Stimulated activated CD8-positive, alpha-beta memory T cell treated with anti-CD3 and anti-CD28 coated beads, Interleukin-2, amount 100 ng/mL, for 48 hours (primary cell): ENCODE measurements at places on chromosomes 12 and 14.

DNA sequence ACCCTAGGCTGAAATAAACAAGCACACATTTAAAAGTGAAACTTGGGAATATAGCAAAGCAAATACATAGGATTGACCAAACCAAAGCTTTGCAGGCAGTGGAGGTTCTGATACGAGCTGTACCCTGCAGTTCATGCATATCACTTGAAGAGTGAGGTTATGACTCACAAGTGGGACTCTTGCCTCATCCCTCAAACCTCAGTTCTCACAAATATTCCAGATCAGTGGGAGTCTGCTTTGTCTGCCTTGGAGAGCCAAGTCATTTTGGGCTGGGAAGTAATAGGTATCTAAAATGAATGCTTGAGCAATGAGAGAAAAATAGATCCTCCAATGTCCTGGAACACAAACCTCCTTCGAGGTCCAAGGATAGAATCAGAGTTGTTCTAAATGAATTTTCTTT lies 116.4 kb downstream of the LRIG3 start:
- no peak for DNase-seq

DNA sequence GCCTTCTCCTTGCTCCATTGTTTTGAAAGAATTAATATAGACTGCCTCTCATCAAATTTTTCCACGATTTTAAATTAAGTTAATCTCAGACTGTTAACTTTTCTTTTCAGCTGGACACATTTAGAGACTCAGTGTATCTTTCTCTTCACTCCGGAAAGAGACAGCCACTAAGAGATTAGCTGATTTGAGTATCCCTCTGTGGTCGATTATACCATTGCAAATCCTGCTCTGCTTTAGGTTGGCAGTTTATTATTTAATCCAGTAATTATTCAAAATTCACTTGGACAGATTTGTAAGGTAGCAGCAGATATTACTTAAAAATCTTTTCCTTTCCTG lies 588 bp upstream of the TWF1 start:
- DNase-seq, result no peak

- DNase-seq, result no peak
Measured at GRCh38 chr12:82357845-82358199, 365 bp downstream of the CCDC59 start.

DNA sequence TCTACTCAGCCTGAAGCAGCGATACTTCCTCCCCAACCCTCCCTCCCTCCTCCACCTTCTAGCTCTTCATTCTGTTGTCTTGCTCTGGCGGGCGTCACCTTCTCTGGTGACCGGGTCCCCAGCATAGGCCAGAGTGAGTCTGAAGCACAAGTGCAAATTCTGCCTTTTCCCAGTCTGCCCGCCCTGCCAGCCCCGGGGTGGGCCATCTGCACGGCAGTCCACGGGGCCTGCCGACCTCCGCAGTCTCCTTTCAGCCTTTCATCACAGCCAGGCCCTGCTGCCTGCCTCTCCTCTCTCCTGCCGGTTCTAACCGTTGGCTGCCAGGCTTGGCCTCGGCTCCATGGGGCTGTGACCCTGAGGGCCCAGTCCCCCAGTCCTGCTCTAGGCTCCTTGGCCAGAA lies 58.7 kb downstream of the TESC start:
- no peak for DNase-seq

GRCh38 chr14:101481557-101481956 lies 79.7 kb upstream of the DIO3 start:
- no peak for DNase-seq

GRCh38 chr12:67068761-67069450 lies 200.3 kb upstream of the CAND1 start:
- DNase-seq, result peak; percentile 25
